ENCODE measurements at places on chromosomes 3 and 15.
A peak's percentile ranks its signal among the peaks of the same experiment; 100 is the strongest.

GRCh38 chr3:65200310-65200970 lies 512.6 kb upstream of the ADAMTS9 start:
- no peak for DNase-seq

GRCh38 chr3:194875581-194876402 lies 190.1 kb downstream of the FAM43A start:
- no peak for DNase-seq

DNA sequence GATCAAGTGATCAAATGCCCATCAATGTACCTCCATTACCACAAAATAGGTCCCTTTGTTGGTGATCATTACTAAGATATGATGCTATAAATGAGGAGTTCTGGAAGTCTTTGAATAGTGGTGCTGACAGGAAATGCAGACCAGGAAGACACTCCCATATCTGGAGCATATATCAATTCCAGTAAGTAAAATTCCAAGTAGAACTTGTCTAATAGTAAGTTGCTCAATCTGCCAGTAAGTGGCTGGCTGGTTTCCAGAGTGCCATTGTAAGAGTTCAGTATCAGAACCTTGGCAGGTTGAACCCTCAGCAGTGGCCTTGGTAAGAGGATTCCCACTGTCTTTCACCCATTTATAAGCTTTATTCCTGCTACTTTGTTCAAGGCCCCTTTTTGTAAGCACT lies 379.9 kb upstream of the RBMS3 start:
- DNase-seq: no peak

DNA sequence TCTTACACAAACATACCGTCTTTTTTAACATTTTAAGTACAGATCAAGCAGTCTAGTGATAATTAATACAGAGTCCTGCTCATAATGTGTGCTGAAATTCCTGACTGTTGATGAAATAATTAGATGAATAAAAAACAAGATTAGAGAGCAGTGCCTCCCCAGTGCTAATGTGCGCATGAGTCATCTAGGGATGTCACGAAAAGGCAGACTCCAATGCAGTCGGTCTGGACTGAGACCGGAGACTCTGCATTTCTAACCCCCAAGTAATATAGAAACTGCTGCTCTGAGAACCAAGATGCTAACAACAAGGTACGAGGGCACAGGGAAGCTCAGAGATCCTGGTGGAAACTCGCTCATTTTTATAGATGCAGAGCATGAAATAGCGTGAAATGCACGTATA lies 61.4 kb downstream of the COL8A1 start:
- DNase-seq: no peak

GRCh38 chr15:91821458-91821857 lies 32.0 kb upstream of the SLCO3A1 start:
- no peak for DNase-seq

GRCh38 chr15:33243869-33244268 lies 49.4 kb upstream of the FMN1 start:
- DNase-seq: no peak

DNA sequence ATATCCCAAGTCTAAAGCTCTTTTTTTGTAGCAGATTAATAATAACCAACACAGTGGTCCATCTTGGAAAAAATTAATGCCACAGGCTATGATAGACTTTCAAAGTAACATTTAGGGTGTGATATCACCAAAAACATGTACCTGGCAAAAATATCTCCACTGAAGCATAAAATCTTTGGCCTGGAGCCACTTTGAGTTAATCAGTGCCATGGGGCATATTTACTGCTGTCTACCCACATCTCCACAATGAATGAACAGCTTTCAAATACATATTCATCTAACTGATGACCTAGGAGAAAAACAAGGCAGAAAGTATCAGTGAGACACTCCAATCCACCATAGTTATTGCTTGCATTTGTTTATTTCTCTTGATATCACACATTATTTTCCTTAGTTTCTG lies 296.0 kb upstream of the MDFIC2 start:
- DNase-seq: no peak

DNA sequence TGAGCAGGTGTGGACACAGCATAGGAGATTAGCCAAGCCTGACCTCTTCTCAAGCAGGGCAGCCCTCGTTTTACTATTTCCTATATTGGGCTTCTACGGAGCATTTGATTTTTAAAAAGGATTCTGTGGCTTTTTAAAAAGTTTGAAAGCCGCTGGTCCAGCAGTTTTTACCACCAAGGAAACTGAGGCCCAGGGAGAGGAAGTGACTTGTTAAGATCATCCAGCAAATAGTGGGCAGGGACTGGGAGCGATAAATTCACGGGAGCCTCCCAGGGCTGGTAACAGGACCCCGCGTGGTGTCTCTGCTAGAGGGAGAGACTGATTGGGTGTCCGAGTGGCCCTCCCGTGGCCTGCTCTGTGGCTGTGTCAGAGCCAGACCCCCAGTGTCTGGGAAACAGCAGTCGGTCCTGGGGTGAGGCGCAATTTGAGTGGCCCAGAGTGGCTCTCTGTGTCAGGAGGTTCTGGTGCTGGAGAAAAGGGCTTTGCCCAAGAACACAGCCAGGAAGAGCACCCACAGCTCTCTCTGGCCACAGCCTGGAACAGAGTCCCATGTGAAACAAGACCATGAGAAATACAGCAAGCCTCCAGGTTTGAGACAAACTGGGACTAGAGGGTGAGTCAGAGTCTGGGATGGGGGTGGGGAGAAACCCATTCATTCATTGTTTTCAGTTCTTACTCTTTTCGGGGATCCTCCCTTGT lies 4.2 kb downstream of the FURIN start:
- peak; percentile 74 for DNase-seq

- no peak for DNase-seq
Observed at GRCh38 chr15:38687775-38688495, 123.3 kb upstream of the RASGRP1 start.

GRCh38 chr15:69916169-69916785 lies 181.4 kb downstream of the TLE3 start:
- no peak for DNase-seq

- no peak for DNase-seq
Observed at GRCh38 chr3:113255100-113255853, 43.9 kb downstream of the BOC start.

GRCh38 chr15:82663186-82663600 lies 16.0 kb upstream of the CPEB1 start:
- DNase-seq: peak; percentile 53

GRCh38 chr3:157491136-157491535 lies 12.1 kb downstream of the VEPH1 start:
- DNase-seq: no peak

- DNase-seq: no peak
Observed at GRCh38 chr3:189108735-189109134, 63.0 kb upstream of the TPRG1 start.

- peak; percentile 84 for DNase-seq
Observed at GRCh38 chr3:179147514-179147872, 664 bp upstream of the PIK3CA start.

DNA sequence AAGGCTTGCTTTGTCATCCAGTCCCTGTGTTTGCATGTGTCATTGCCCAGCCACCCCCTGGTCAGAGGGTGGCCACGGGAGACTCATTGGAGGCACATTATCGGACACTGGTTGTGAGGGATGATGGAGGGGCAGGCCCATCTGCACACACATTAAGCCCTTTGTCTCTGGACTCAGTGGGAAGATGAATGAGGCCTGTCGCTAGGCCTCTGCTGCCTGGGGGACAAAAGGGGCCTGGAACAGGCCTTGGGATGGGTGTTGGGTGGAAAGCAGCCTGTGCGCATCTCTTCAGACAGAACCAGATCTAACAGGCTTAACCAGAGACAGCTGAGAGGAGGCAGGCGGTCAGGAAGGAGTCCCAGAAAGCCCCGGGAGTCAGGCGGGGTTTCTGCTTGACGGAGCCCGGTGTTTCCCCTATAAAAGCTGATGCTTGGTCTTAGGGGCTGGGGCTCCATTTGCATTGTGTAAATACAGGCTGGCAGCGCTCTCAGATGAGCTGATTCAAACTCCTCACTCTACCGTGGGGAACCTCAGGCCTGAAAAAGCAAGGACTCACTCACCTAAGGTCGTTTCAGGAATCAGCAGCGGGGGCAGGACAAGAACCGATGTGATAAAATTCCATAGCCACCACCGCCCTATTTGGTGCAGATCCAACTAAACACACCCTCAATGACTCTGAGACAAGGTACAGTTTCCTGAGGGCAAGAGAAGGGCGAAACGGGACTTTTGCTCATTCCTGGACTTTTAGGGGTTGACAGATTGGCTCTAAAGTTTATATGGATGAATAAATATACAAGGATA lies 17.1 kb upstream of the SKIC8 start:
- DNase-seq: no peak

GRCh38 chr3:196399485-196399945 lies 32.7 kb downstream of the UBXN7 start:
- DNase-seq: no peak

DNA sequence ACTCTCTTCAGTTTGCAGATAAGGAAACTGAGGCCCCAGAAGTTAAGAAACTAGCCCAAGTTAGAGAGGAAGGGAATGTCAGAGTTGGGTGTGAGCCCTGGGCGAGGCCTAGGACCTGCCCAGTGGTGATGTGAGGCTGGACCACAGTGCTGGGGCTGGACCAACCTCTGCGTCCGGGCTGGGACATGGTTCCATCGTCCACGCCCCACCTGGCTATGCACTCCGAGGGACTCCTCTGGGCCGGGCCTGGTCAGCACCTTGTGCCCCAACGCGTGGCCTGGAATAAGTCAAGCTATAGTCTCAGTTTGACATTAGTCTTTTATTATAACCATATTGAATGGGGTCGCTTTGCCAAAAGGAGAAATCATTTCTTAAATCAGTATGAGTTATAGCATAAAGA lies 272.1 kb downstream of the PLCL2 start:
- no peak for DNase-seq

DNA sequence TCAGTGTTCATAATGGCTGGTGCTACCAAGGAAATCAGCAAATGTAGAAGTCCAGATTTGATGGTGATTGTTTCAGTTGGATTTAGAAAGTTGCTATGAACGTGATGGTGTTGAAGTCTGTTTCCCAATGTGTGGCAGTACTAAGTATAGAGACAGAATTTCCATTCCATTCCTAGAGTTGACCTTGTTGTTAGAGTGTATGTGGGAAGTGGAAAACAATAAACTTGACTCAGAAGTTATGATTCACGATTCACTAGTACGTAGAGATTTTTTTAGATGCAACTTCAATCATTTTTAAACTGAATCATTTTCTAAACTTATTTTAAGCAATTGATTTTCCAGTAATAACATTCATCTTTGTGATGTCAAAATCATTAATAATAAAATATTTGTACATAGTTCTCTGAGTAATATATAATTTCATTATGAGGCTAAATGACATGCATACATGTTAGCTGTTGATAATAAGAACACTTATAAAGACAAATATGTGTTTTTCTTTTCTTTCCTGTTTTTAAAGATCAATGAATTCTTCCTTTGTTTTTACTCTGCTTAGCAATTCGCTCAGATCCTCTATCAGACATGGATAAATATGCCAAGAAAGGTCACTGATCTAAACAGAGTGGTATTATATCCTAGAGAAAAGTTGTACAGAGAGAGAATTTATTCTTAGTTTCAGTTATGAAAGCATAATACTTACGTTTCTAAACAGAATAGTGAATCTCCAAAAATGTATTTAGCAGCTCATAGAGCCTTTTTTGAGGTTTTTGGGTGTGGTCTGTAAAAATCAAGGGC lies 108.8 kb upstream of the GPR149 start:
- DNase-seq: no peak

Measured in activated T-cell treated with anti-CD3 and anti-CD28 coated beads, Interleukin-2, amount 50 U/mL, for 72 hours (primary cell).